Lower lobe of right lung (tissue), 2 donors: ENCODE measurements at places on chromosomes 2 and 18. TPM values are rescaled to one million over a fixed set of nuclear protein-coding genes. Genes with fewer than 3 reads are reported as not detected.
A peak's percentile ranks its signal among the peaks of the same experiment; 100 is the strongest.

The CCDC141 gene
- 40.5 TPM for total RNA-seq

The ECEL1 gene
- total RNA-seq: 1.0 TPM

The REEP1 gene
- total RNA-seq: 6.9 TPM

The DRC1 gene
- 6.8 TPM for total RNA-seq

The KCNF1 gene
- total RNA-seq: not detected

The PPP3R1 gene
- 54.5 TPM for total RNA-seq

GRCh38 chr18:32884543-32884942, 111.7 kb upstream of the KLHL14 start:
- no peak overlapping the region for H3K27ac ChIP-seq
- H3K4me3 ChIP-seq: no peak overlapping the region
- no peaks in the 10 kb centered on the region for H3K4me1 ChIP-seq
- no peaks in the 10 kb centered on the region for H3K36me3 ChIP-seq

DNA sequence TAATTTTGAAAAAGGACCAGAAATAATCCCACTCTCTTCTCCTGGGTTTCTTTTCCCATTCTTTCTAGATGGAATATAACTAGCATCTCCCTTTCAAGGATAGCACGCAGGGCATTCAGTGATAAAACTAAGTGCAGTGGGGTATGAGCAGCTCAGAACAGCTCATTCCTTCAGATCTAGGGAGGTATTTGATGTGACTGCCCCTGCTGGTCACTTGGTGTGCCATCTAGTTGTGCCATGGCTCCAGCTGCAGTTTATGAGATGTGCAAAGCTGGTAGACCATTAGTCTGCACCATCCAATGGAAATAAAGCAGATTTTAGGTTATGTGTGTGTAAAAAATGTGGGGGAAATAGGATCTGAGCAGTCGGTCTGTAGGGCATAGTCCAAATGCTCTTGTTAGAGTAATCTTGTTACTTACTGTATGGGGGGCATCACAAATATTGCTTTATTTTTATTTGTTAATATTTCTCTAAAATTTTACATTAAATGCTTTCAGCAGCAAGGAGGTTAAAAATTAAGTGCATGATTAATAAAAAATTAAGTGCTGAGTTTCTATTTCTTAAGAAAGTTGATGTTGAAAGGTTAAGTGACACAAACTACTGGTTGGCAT, 38.9 kb downstream of the CTAGE1 start:
- H3K4me3 ChIP-seq: no peak overlapping the region
- H3K4me1 ChIP-seq: no peaks in the 10 kb centered on the region
- no peak overlapping the region for H3K27ac ChIP-seq
- no peaks in the 10 kb centered on the region for H3K27me3 ChIP-seq

DNA sequence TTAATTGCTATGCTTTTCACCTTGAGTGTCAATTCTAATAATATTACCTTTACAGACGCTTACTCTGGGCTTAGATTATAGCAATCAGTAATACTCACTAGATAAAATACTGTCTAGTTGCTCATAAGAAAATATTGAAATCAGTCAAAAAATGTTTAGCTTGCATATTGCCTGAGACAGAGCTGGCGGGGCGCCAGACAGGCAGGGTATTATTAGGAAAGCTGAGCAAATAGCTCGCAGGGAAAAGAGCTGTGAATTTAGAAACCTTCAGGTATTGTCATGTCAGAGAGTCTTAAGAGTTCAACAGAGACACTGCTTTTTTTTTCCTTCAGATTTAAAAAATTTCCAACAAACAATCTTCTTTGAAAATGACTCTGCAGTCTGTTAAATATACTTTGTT, 118.4 kb downstream of the MEIS1 start:
- H3K4me3 ChIP-seq: no peak overlapping the region
- no peaks in the 10 kb centered on the region for H3K27me3 ChIP-seq
- peaks cover 46% of the 10 kb centered on the region for H3K4me1 ChIP-seq
- H3K36me3 ChIP-seq: no peaks in the 10 kb centered on the region
- H3K27ac ChIP-seq: no peak overlapping the region

GRCh38 chr2:18505703-18506341, 54.6 kb downstream of the RDH14 start:
- H3K27ac ChIP-seq: no peak overlapping the region
- no peak for DNase-seq
- no peaks in the 10 kb centered on the region for H3K4me1 ChIP-seq
- H3K27me3 ChIP-seq: no peaks in the 10 kb centered on the region
- no peak overlapping the region for H3K4me3 ChIP-seq

- DNase-seq: no peak
- H3K36me3 ChIP-seq: no peaks in the 10 kb centered on the region
- H3K4me3 ChIP-seq: no peak overlapping the region
- no peak overlapping the region for H3K27ac ChIP-seq
- H3K4me1 ChIP-seq: no peaks in the 10 kb centered on the region
These were observed 186.4 kb upstream of the COL3A1 start for GRCh38 chr2:188787658-188788240.

DNA sequence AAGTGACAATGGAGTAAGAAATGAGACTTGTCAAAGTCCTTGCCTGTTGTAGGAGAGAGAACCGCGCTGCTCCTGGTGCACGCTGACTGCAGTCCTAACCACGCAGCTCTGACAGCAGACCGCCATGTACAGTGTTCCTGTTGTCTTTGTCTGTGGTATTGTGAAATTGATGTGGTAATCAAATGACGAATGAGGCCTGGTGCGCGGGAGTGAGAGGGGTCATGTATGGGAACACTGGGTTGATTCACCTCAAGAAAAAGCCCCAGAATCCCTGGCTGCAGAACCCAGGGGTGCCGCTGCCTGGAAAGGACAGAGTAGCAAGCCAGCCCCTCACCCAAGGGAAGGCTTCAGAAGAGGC, 64.0 kb downstream of the INPP4A start:
- H3K36me3 ChIP-seq: no peaks in the 10 kb centered on the region
- H3K4me3 ChIP-seq: no peak overlapping the region
- H3K4me1 ChIP-seq: peaks cover 58% of the 10 kb centered on the region
- peak overlapping the region; percentile 76 for H3K27ac ChIP-seq
- H3K27me3 ChIP-seq: no peaks in the 10 kb centered on the region

GRCh38 chr18:36835927-36836326, 7.0 kb downstream of the KIAA1328 start:
- H3K4me1 ChIP-seq: no peaks in the 10 kb centered on the region
- no peak overlapping the region for H3K4me3 ChIP-seq
- no peak for DNase-seq
- H3K36me3 ChIP-seq: peaks cover 16% of the 10 kb centered on the region

- H3K27ac ChIP-seq: peak overlapping the region; percentile 1
- DNase-seq: no peak
- peaks cover 7% of the 10 kb centered on the region for H3K4me1 ChIP-seq
- no peak overlapping the region for H3K4me3 ChIP-seq
- H3K27me3 ChIP-seq: no peaks in the 10 kb centered on the region
- H3K36me3 ChIP-seq: no peaks in the 10 kb centered on the region
These were observed 90.6 kb upstream of the WDR75 start for GRCh38 chr2:189350540-189351209.

DNA sequence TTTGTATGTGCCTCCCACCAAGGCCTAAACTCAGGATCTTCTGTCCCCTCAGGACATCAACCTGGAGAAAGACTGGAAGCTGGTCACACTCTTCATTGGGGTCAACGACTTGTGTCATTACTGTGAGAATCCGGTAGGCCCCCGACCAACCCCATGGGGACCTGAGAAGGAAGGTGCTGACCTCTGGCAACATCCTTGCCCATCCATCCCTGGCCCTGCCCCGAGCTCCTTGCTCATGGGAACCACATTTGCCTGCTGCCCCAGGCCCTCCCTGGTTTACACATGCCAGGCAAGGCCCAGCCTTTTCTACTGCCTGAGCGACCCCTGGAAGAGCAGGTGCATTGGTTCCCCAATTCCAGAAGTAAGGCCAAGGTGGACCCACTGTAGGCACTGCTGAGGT, 125.3 kb upstream of the PPP1CB start:
- H3K27ac ChIP-seq: peak overlapping the region; percentile 89
- H3K36me3 ChIP-seq: no peaks in the 10 kb centered on the region
- DNase-seq: no peak
- peaks cover 39% of the 10 kb centered on the region for H3K4me1 ChIP-seq
- no peaks in the 10 kb centered on the region for H3K27me3 ChIP-seq
- no peak overlapping the region for H3K4me3 ChIP-seq

- peak overlapping the region; percentile 3 for H3K4me3 ChIP-seq
- H3K27me3 ChIP-seq: no peaks in the 10 kb centered on the region
- no peaks in the 10 kb centered on the region for H3K4me1 ChIP-seq
- DNase-seq: no peak
- H3K27ac ChIP-seq: no peak overlapping the region
- H3K36me3 ChIP-seq: no peaks in the 10 kb centered on the region
These were observed 66.4 kb downstream of the OSR1 start for GRCh38 chr2:19292007-19292406.

- H3K4me1 ChIP-seq: no peaks in the 10 kb centered on the region
- H3K4me3 ChIP-seq: no peak overlapping the region
- H3K36me3 ChIP-seq: no peaks in the 10 kb centered on the region
- no peak overlapping the region for H3K27ac ChIP-seq
- H3K27me3 ChIP-seq: no peaks in the 10 kb centered on the region
These were observed 25.7 kb downstream of the MTHFD2 start for GRCh38 chr2:74223941-74224770.

- H3K27ac ChIP-seq: no peak overlapping the region
- no peak overlapping the region for H3K4me3 ChIP-seq
- H3K27me3 ChIP-seq: peaks cover 21% of the 10 kb centered on the region
- no peaks in the 10 kb centered on the region for H3K4me1 ChIP-seq
- H3K36me3 ChIP-seq: no peaks in the 10 kb centered on the region
These were observed 3.7 kb upstream of the SPEG start for GRCh38 chr2:219430633-219431615.

DNA sequence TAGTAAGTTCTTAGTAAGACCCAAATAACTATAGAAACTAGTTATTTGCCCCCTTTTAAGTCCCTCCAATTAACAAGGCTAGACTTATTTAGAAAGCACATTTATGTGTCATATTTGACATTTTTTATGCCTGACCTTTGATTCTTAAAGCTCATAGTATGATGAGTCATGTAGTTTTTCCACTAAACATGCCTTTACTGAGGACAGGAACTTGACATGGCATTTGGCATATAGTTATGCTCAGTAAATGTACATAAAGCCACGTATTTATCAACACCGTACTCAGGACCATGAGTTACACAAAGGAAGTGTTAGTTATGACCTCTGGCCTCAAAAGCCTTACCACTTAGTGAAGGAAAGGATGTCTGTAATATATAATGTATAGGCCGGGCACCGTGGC, 78.9 kb downstream of the GNAL start:
- H3K27ac ChIP-seq: no peak overlapping the region
- no peaks in the 10 kb centered on the region for H3K27me3 ChIP-seq
- no peaks in the 10 kb centered on the region for H3K4me1 ChIP-seq
- no peak overlapping the region for H3K4me3 ChIP-seq
- no peak for DNase-seq

GRCh38 chr2:229130522-229130921, 140.6 kb downstream of the PID1 start:
- no peak overlapping the region for H3K4me3 ChIP-seq
- H3K36me3 ChIP-seq: no peaks in the 10 kb centered on the region
- no peaks in the 10 kb centered on the region for H3K4me1 ChIP-seq
- no peak overlapping the region for H3K27ac ChIP-seq

DNA sequence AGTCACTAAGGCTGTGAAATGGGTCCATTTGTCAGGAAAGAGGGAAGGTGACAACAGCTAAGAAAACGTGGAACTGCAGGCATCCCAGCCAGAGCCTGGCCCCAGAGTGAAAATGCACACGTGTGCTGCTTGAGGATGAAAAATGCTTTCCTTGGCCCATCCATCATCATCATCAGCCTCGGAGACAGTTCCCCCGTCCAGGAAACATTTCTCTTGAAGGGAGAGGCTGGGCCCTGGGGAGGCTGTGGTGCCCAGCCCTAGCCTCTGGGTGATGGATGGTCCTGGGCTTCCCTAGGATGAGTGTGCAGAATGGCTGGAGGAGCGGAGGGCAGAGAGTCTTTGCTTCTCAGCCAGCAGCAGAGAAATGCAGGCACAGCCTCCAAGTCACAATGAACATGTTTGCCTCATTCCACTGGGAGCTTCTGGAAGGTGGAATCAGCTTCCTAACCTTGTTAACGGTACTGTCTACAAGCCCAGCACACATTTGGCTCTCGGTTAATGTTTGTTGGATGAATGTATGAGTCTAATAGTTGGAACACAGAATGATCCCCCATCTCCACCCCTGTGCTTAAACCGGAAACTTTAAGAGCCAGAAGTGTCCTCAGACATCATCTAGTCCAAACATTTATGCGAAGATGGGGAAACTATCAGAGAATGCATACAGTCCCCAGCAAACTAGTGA, 164.0 kb downstream of the RDH14 start:
- H3K27ac ChIP-seq: no peak overlapping the region
- no peaks in the 10 kb centered on the region for H3K36me3 ChIP-seq

DNA sequence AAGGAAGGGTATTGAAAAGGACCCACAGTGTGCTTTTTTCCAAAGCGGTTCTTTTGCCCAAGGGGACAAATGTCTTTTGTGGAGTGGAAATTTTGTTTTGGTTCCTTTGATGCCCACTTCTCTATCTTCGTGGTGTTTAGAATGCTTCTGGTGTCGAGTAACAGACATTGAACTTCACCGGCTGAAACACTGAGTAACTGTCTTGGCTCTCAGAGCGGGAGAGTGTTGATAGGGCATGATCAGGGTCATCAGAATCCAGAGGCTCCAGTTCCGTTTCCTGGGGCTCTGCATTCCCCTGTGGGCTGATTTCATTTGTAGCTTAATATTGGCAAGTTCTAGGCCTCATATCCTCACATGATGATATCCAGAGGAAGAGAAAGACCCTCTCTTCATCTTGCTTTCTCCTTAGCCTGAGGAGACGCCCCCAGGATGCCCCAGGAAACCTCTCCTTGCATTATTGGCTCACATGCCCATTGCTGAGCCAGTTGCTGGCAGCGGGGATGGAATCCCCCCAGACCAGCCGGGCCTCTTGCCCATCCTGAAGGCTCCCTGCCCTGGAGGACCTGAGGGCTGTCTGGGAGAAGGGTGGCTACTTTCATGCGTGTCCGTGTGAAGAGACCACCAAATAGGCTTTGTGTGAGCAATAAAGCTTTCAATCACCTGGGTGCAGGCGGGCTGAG, 27.9 kb upstream of the AGFG1 start:
- H3K27me3 ChIP-seq: no peaks in the 10 kb centered on the region
- H3K36me3 ChIP-seq: no peaks in the 10 kb centered on the region
- DNase-seq: no peak
- no peak overlapping the region for H3K4me3 ChIP-seq

- H3K4me3 ChIP-seq: peak overlapping the region; percentile 25
- peak overlapping the region; percentile 42 for H3K27ac ChIP-seq
- H3K27me3 ChIP-seq: no peaks in the 10 kb centered on the region
These were observed 48.0 kb downstream of the ARHGAP15 start for GRCh38 chr2:143177096-143177786.

DNA sequence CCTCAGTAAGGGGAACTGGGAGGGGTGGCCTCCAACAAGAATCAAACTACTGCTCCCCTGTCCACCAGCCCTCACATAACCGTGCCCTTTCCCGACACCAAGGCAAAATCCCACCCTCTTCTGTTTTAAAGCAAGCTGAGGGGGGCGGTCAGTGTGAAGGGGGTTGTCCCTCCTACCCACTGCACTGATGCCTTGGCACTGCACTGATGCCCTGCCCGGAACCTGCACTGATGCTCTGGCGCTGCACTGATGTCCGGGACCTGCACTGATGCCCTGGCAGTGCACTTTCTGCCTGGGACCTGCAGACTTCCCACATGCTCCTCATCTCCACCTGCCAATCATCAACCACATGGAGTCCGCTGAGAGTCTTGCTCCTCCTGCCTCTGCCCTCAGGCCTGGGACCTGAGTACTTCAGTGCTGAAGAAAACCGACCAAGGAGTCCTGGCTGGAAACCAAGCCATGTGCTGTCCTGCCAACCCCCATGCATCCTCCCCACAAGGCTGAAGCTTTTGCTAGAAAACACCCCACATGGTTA, 179.5 kb downstream of the SMAD2 start:
- no peak overlapping the region for H3K27ac ChIP-seq
- H3K4me3 ChIP-seq: no peak overlapping the region
- peaks cover 6% of the 10 kb centered on the region for H3K4me1 ChIP-seq
- H3K27me3 ChIP-seq: peaks cover 8% of the 10 kb centered on the region
- H3K36me3 ChIP-seq: no peaks in the 10 kb centered on the region
